ENCODE measurements at places on chromosomes 7 and 10.
A peak's percentile ranks its signal among the peaks of the same experiment; 100 is the strongest.

- DNase-seq, result no peak
Measured at GRCh38 chr10:125208854-125209565, 48.6 kb upstream of the CTBP2 start.

GRCh38 chr10:21336476-21337170 is 188.9 kb downstream of the SKIDA1 start:
- no peak for DNase-seq

DNA sequence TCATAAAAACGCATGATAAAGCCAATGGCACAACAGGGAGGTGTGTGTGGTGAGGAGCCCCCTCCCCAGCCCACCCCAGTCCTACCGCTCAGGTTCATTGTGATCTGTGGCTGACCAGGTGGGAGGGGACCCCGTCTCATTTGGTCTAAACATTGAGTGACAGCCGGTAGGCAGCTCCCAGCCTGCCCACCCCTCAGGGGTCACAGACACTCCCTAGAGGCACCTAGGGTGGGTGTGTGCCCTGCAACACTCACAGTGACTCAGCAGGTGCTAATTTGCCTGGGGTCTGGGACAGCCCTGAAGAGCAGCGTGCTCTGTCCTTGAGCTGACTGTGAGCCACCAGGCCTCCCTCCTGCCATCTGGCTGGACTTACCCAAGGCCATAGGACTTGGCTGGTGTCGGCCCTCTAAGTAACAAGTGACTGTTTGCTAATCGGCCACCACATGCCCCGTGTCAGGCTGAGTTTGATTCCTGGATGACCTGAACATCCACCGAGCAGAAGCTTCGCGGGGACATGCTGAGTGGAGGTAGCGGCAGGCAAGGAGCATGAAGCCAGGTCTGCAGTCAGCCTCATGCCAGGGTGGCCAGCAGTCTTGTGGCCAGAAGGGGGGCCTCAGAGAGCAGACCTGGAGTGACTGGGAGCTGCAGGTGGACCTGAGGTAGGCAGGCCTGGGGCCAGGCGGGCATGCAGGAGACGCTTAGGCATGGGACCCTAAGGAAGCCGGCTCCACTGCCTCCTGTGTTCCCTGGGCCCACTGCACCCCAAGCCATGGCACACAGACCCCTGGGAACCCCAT is 282.3 kb upstream of the SHH start:
- no peak for DNase-seq

DNA sequence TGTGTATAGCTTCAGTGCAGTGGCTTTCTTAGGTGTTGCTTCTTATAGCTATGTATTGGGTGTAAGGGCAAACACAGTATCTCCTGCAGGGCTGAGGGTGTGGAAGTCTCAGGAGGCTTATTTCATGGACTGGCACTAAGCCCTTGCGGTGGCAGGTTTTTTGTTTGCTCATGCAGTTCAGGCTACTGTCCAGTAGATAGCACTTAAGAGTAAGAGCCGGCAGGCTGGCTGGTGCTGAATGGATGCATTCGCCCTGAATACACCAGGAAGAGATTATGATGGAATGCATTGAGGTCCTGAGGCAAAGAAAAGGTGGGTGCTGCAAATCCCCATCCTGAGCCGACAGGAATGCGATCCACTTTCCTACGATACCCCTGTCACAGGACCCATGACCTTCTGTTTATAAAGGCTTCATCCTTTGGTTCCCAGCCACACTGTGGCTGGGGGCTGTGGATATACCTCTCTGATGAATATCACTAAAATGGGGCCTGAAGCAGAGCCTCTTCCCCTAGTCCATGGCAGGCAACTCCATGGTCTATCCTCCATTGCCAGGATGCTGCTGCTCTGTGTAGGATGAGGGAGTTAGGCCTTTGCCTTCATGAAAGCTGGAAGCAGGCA is 44.9 kb downstream of the ANXA8 start:
- DNase-seq, result no peak

GRCh38 chr10:33067481-33067880 is 109.5 kb upstream of the ITGB1 start:
- DNase-seq, result no peak

GRCh38 chr7:114784177-114784576 is 137.7 kb upstream of the MDFIC start:
- DNase-seq, result no peak

GRCh38 chr10:51389415-51390321 is 309.7 kb downstream of the CSTF2T start:
- DNase-seq, result peak; percentile 20

DNA sequence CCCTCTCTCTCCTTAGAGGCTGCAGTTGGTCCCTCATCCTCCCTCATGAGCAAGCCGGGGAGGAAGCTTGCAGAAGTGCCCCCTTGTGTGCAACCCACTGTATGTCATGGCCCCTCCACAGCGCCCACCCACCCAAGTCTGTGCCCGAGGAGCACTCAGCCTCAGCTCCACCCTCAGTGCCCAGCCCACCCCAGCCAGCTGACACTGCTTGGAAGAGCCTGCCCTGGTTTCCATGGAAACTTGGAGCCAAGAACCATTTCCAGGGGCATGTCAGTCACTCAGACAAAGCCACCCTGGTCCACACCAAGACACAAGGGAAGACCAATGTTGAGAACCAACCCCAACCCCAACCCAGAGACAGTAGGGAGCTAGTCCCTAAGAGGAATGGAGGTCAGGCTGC is 79.5 kb downstream of the PAX2 start:
- DNase-seq, result no peak

DNA sequence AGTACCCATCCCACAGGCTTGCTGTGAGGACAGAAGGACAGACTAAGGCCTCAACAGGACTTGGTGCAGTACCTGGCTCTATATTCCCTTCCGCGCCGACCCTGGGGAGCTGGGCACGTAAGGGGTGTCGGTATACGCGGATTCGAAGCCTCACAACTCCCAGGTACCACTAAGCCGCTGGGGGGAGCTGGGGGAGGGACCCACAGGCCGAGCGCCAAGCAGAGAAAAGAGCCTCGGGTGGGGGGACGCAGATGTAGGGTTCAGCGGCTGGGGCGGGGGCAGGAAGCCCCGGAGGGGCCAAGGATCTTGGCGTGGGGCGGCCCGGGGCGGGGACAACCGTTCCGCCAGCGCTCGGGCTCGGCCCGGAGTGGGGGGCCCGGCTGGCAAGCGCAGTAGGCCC is 126.4 kb upstream of the ZNF746 start:
- peak; percentile 25 for DNase-seq

DNA sequence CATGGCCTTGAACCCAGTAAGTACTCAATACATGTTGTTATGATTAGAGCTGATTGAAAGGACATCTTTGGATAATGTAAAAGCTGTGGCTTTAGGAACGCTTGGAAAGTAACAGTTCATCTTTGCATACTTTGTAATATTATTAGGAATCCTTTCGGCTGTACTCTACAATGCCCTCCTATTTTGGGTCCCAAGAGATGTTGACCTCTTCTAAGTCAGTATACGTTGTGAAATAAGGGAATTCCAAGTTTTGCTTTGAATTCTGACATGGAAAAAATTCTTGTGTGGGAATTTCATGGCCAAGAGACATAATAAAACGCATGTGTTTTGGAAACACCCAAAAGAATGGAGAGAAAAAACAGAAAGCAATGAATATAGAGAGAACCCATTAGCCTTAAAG is 7.7 kb downstream of the AGR3 start:
- no peak for DNase-seq

DNA sequence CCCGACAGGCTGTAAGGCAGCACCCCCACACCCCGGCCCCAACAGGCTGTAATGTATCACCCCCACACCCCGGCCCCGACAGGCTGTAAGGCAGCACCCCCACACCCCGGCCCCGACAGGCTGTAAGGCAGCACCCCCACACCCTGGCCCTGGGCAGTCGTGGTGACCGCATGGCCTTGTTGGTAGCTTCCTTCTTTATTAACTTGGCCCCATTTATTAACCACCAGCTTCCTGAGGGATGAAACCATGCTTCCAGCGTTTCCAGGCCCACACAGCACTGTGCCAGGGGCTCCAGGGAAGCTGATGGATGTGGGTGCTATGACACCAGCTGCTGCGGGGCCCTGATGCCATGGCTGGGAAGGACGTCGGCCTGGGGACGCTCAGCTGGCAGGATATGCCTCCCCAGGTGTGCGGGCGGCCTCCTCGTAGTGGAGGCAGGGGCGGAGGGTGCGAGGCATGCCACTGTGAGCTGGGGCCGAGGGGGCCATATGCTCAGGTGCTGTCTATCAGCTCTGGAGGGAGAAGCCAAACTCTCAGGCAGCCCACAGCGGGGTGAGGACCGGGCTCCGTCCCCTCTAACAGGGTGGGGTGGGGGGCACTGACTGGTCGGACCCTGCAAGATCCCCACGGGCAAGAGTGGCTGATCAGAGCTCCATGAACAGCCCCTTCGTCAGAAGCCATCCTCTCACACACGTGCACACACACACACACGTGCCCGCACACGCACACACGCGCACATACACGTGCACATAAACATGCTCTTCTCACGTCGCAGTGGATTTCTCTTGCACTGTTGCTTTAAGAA is 311.0 kb downstream of the PTPRN2 start:
- DNase-seq, result no peak

DNA sequence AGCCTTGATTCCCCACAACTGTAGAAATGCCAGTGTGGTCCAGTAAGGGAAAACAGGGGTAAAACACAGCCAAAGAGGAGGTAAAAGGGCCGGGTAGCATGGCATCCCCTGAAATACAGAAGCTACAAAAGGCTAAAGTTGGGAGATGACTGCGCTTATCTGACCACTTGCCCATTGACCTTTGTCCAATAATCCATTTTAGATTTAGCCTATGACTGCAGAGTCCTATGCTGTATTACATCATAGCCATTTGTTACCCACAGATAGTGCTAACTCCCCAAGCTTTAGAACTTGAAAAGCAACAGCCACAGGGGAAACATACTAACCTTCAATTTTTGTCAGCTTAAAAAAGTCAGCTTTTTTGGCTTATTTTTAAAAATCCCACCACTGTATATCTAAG is 26.2 kb downstream of the MTPN start:
- DNase-seq, result no peak

- DNase-seq, result peak; percentile 12
Measured at GRCh38 chr10:14953424-14954000, 384 bp downstream of the DCLRE1C start.

DNA sequence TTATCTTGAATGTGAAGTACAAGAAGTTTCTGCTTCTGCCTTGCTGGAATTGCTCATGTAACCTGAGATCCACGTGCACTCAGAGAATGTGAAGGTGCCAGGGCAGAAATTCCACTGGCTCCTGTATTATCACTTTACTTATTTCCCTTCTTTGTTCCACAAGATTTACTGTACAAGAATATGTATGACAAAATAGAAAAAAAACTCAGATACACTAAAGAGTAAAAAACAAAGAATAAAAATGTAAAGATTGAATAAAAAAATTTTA is 43.0 kb downstream of the PLCE1 start:
- DNase-seq, result no peak

DNA sequence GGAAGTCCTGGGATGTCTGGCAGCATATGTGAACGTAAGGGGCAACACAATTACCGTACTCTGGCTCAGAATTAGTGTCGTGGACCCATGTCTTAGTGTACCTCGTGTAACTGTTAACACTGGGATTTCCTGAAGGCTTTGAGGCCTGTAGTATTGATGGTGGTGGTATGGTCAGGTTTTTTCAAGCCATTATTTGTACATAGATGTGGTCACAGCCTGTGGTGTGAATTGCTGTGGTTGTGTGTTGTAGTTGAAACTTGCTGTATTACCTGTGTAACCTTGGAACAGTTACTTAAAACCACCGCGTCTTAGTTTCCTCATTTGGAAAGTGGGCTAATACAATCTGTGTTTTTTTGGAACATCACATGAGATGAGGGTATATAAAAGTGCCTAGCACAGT is 5.3 kb downstream of the EXOC4 start:
- no peak for DNase-seq

- DNase-seq, result peak; percentile 26
Measured at GRCh38 chr10:121070275-121071070, 219.3 kb downstream of the WDR11 start.

DNA sequence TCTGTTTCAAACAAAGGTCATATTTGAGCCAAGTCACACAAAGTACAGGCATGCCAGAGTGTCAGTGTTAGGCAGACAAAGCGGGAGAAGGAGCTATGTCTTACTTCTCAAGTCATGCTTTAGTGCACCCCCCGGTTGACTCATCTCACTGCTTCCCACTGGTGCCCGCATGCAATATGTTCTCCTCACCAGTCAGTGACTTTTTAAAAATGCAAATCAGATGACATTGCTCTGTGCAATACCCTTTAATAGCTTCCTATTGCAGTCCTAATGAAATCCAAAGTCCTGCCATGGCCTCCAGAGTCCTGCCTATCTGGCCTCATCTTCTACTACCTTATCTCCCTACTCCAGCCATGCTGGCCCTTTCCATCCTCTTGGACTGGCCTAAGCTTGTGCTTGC is 429.1 kb downstream of the ACTR3B start:
- DNase-seq, result no peak

DNA sequence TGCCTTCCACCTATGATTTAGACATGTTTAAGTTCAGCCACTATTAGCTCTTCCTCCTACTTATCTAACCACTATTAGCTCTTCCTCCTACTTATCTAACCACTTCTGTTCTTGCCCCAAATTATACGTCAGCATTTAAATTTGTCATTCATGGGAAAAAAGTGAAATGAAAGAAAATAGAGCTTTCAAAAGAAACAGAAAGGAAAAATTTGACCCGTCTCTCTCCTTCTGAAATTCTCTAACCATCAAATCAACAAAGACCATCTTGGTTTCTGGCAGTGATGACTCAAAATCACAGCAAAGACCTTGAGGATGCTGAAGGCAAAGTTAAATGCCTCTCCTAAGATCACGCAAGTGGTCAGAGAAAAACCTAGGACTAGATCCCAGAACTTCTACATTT is 2.6 kb downstream of the LIPA start:
- no peak for DNase-seq

GRCh38 chr7:132575982-132576720 is at the start of gene PLXNA4:
TSS of gene PLXNA4 (minus strand) at chr7:132576470. CDS start at chr7:132508693, 67,777 bp downstream.
- DNase-seq, result no peak

- no peak for DNase-seq
Measured at GRCh38 chr7:151954866-151955820, 1.1 kb upstream of the GALNTL5 start.

- DNase-seq, result no peak
Measured at GRCh38 chr7:30420662-30421061, 57.9 kb downstream of the NOD1 start.

GRCh38 chr10:75755528-75755927 is 324.1 kb downstream of the LRMDA start:
- no peak for DNase-seq

DNA sequence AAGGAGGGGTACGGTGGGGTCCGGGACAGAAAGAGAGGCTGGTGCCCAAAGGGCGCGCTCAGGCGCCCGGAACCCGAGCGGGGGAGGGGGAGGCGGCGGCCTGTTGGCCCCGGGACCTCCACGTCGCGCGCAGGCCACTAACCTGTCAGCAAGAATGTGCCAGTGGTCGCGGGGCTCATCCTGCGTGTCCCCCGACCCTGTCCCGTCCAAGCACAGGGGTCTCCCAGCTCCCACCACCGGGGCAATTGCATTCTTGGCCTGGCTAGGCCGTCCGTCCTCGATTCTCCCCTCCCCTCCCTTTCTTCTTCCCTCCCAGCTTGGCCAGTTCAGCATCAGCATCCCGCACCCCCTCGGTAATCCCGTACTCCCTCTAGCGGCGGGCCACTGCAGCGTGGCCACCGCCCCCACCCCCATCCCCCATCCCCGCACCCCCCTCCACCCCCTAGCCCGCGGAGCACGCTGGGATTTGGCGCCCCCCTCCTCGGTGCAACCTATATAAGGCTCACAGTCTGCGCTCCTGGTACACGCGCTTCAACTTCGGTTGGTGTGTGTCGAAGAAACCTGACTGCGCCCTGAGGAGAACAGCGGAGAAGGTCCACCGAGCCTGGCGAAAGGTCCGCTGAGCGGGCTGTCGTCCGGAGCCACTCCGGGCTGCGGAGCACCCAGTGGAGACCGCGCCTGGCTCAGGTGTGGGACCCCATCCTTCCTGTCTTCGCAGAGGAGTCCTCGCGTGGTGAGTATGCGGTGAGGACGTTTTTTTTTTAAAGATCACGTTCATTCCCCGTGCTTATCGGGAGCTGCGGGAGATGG is at the start of gene SGCE:
Gene SGCE, minus strand, starts transcription at position 286 of the 810 bp plus-strand sequence. Its CDS starts 35 bp downstream, at position 251.
- DNase-seq, result peak; percentile 47
